ENCODE measurements at places on chromosomes 7 and 10.

- no peak for DNase-seq
These were observed 118.2 kb downstream of the VIPR2 start for GRCh38 chr7:159026271-159027055.

DNA sequence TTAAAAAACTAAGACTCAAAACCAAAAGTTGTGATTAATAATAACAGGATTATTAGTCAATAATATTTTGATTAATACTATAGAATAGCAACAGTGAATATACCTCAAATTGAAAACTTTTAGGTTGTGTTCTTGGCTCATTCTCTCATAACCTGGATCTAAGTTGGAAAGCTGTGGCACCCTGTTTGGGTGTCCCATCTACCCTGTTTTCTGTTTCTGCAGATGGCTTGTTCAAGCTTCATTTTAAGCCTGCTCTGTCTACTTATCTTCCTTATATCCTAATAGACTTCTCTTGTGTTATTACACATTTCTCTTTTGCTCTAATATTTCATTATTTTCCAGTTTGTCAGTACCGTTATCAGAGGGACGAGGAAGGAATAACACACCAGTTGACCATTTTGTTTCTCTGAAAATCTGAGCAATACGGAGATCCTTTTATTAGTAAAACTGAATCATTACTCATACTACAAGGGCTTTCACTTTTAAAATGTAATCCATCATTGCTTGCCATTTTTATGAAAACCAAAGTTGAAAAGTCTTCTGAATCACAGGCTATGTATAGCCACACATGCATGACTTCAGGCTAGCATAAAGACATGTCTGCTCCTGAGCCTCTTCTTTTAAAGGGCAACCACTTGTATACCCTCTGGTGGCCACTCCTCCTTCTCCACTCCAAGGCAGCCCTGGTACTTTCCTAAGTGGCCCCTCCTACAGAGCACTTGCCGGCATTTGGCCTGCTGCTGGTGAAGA, 22.3 kb downstream of the COX15 start:
- DNase-seq: no peak

DNA sequence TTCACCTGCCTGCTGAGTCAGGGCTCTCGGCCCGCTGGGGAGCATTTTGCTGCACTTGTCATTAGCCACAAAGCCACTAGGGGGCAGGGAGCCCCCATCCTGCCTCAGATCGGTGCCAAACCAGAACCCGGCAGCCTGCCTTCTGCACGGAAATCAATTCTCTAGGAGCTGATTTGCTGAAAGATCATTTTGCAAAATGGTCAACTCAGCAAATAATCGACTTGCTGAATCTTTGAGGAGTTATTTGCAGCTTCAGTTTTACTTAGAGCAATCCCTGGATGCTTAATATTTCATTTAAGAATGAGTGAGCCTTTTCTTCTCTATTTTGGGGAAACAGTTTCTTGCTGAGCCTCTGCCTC, 1.7 kb upstream of the GIMAP8 start:
- peak; percentile 85 for DNase-seq

DNA sequence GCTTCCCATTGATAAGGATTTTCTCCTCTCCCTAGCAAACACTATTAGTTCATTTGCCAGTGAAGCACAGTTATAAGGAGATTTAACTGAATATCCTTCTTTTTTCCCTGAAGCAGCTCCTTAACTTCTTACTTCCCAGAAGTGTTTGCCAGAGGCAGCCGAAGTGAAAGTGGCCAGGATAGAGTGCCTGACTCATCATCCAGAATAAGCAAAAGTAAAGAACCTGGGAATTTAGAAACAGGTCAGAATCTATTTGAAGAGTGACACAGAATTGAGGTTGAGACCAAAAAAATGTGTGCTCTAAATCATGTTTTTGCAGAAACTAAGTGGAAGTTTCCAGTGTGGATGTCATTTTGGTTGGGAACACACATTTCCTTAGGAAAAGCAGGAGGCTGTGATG, 249.6 kb upstream of the VWC2 start:
- no peak for DNase-seq

GRCh38 chr7:111763221-111763801, 201.0 kb upstream of the IMMP2L start:
- no peak for DNase-seq

- DNase-seq: no peak
These were observed 16.0 kb downstream of the NRAP start for GRCh38 chr10:113647812-113648211.

- no peak for DNase-seq
These were observed 126.1 kb upstream of the KCNMA1 start for GRCh38 chr10:77763453-77764430.

- no peak for DNase-seq
These were observed 66.3 kb downstream of the SHOC2 start for GRCh38 chr10:110985497-110986275.

DNA sequence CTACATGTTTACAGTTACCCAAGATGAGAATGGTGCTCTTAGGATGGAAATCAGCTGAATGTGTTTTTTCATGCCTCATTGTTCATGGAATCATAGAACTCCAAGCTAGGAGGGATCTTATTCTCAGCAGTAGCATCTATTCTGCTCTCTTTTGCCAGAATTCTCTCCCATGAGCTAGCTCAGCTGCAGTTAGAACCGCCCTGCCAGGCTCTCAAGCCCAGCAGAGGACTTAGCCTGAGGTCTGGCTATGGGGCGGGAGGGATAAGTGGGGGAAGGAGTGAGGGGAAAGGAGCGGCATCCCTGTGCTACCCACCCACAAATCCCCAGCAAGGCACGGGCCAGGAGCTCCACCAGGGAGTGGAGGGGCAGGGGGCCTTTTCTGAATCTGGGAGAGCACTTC, 120.7 kb upstream of the PLXNA4 start:
- no peak for DNase-seq

DNA sequence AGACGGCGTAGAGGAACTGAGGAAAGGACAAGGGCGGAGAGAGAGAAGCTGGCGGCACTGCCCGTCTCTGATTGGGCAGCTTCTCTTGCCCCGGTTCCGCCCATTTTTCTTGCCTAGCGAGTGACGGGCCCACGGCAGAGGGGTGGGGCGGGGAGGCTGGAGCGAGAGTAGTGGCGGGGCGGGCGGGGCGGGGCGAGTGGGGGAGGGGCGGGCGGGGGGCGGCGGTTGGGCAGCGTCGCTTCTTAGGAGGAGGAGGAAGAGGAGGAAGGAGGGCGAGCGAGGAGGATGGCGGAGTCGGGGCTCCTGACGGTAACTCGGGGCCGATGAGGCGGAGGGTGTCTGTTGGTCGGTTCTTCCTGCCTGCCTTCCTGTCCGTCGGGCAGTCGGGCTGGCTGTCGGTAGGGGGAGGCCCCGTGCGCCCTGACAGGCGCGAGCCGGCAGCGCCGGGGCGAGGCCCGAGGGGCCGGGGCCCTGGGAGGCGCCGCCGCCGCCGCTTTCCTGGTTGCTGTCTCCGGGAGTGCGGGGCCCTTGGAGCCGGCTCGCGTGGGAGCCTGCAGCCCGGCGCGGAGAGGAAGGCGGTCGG, at the start of gene SHOC2:
Gene SHOC2 (plus strand): TSS at position 256 of the 583 bp plus-strand sequence. CDS start 44,755 bp downstream, outside the sequence.
- DNase-seq: peak; percentile 100

- no peak for DNase-seq
These were observed 135.6 kb downstream of the VPS41 start for GRCh38 chr7:38773430-38773829.

GRCh38 chr7:741850-742249, 14.8 kb upstream of the PRKAR1B start:
- DNase-seq: no peak

GRCh38 chr7:18655912-18656311, 160.4 kb downstream of the HDAC9 start:
- no peak for DNase-seq

- DNase-seq: no peak
These were observed 85.9 kb downstream of the PON1 start for GRCh38 chr7:95238252-95238943.

DNA sequence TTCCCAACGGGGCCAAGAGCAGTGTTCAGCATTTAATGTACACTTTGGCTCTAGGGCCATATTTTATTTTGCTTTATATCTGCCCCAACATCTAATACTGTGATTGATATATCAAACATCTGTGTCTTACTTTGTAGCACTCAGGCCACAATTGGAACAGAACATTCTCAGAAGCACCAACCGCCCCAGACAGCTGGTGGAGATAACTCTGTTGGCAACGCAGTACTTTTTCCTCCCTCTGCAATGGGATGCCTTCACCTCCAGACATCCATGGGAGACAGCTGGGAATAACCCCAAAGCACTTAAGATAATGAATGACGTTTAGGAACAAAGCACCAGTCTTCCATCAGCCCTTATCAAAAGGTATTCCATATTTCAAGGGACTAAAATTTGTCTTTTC, 57.4 kb downstream of the PIP4K2A start:
- no peak for DNase-seq

GRCh38 chr7:159027056-159027788, 117.4 kb downstream of the VIPR2 start:
- DNase-seq: no peak

DNA sequence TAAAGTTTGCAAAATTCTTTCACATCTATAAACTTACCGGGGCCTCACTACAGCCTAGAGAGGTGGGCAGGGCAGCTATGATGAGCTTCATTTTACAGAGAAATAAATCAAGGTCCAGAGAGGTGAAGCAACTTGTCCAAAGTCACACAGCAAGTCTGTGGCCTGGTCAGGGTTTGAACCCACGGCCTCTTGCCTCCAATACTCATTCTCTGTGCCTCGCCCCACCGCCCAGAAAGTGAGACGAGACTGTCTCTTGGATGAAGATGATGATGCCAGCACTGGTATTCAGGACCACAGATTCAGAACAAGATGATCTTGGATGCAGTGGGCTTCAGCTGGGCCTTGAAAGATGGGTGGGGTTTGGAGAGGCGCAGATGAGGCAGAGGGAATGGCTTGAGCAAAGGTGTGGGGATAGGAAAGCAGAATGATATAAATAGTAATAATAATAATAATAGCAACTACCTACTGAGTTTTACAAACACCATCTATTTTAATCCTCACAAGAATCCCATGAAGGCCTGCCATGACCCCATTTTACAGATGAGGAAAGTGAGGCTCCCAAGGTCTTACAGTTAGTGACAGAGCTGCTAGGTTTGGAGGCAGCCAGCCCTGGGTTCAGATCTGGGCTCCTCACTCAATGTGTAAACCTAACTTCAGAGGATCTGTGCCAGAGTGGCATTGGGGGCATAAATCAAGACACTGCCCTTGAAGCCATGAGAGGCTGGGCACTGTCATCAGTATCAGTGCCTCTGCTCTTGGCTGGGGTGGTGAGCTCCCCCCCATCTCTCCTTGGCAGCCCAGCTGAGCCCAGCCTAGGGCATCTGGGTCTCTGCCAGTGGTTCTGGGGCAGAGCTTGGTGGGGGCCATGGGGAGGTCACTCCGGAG, 70.0 kb downstream of the NEURL1 start:
- no peak for DNase-seq

DNA sequence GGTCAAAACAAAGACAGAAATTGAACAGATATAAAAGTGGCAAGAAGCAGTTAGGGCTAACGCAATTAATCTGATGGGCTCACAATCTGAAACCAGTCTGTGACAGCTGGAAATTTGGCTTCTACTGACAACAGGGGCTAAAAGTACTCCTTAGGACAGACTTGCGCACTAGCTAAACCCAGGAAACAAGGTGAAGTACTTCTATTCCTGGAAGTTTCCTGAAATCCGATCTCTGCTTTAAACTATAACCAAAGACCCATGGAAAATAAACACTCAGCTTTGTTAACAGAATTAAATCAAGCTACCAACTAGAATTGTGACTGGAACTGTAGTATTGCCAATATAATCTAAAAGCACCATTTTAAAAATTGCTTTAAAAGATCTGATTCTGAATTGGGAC, 520.2 kb upstream of the ZWINT start:
- DNase-seq: no peak

DNA sequence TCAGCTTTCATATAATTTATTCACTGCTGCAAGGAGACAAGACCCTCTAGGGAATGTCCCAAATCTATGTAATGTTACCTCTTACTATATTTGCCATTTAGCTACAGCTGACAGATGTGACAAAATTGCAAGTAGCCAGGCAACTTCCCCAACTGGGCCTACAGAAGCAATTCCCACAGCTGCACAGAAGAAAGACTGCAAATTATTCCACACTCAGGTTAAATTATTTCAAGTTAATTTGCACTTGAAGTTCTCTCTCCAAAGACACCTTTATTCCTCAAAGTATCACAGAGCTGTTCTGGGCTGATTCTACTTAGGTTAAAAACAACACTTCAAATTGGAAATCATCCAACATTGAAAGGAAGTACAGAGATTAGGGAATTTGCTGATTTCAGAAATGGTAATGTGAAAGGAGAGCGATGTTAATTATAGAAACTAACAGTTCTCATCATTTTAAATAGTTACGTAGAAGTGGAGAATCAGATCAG, 133.6 kb downstream of the THSD7A start:
- no peak for DNase-seq

DNA sequence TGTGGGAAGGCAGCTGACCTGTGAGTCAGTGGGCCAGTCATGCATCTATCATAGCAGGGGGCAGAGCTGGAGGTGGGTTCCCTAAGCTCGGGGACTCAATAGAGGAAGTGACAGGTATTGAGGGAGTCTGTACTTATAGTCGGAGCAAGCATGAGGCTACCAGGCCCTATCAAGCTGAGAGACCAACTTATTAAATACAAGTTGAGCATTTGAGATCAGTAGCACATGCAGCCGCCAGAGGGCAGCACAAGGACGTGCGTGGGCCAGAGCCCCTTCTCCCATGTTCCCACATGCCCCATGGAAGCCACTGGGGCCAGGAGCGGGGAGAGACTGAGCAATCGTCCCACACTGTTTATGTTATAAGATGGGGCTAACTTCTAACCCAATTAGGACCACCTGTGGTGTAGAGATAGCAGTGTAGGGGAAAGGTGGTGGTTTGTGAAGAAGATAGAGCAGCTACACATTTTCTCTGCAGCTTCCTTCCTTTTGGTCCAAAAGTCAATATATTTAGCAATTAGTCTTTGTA, 13.0 kb upstream of the STK31 start:
- peak; percentile 51 for DNase-seq

GRCh38 chr7:87658553-87658952, 30.4 kb downstream of the RUNDC3B start:
- DNase-seq: no peak

- DNase-seq: no peak
These were observed 18.1 kb upstream of the NCAPG2 start for GRCh38 chr7:158722574-158723237.

DNA sequence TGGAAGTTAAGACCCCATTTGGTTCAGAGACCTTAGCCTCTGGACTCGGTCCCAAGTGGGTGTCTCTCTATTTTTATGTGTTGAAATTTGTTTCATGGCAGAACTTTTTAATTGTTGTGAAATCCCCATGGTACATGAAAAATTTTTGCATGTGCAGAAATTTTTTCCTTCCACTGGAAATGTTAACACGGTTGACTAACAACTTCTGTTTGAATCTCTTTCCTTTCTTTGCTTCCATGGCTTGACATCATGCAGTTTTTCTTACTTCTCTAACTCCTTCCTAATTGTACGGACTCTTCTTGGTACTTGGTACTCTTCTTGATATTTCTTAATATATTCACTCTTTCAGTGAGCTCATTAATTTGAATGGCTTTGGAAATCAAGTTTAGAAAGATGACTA, 18.3 kb downstream of the MDFIC start:
- DNase-seq: no peak

GRCh38 chr7:4271716-4272015, 410.4 kb upstream of the FOXK1 start:
- DNase-seq: no peak

Measured in CD4-positive, alpha-beta T cell treated with Interleukin-1 beta for 1 hour (primary cell).